Adrenal gland (tissue), 19 donors: ENCODE measurements at places on chromosomes 4 and X.
A peak's percentile ranks its signal among the peaks of the same experiment; 100 is the strongest.

DNA sequence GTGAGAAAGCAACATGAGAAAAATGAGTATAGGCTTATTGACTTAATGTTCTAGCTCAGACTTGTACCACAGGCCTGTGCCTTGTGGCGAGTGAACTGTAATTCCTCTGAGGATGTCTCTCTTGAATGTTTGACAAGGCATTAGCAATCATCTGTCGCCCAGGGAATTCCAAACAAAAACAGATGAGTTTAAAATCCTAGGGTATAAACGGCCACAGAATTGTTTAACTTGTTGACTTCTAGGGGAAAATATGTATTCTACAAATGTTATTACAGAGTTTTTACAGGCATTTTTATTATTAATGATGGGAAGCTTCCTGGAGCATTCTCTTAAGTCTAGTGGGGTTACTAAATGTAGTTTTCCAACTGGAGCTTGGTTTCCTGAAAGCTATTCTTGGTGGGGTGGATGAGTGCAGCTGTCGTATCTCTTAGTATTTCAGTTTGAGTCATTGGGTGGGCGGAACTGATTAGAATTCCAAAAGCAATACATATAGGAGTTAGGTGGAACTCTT lies 40.6 kb downstream of the ARHGAP10 start:
- no peak for DNase-seq

GRCh38 chr4:85748654-85749053 lies 273.7 kb downstream of the ARHGAP24 start:
- DNase-seq: no peak

GRCh38 chr4:77922158-77923094 lies 59.8 kb downstream of the MRPL1 start:
- no peak for DNase-seq

GRCh38 chrX:117539090-117539418 lies 577.6 kb downstream of the KLHL13 start:
- no peak for DNase-seq

DNA sequence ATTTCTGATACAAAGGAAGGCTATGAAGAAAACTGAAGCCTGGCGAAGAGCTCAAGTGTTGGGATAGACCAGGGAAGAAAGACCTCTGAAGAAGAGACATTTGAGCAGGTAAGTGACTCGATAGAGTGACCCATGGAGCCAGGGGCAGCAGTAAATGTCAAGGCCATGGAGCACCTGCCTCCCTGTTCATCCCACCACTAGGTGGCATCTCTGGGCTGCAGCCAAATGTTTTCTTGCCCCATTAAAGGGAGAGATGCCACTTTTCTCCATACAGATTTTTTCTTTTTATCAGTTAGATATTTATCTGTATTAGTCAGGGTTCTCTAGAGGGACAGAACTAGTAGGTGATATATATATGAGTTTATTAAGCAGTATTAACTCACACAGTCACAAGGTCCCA lies 4.9 kb upstream of the ZNF81 start:
- peak; percentile 44 for DNase-seq

GRCh38 chr4:126762663-126763247 lies 870.0 kb upstream of the INTU start:
- no peak for DNase-seq
